ENCODE measurements at places on chromosomes 11 and 22.
A peak's percentile ranks its signal among the peaks of the same experiment; 100 is the strongest.

GRCh38 chr11:68213555-68214172 is 568 bp upstream of the KMT5B start:
- H3K27ac ChIP-seq, result peak overlapping the region; percentile 100
- H3K36me3 ChIP-seq, result no peaks in the 10 kb centered on the region
- H3K4me1 ChIP-seq, result peaks cover 16% of the 10 kb centered on the region
- H3K27me3 ChIP-seq, result no peaks in the 10 kb centered on the region

GRCh38 chr22:26845021-26845743 is 187.8 kb downstream of the MIAT start:
- H3K27me3 ChIP-seq, result no peaks in the 10 kb centered on the region
- H3K4me3 ChIP-seq, result no peak overlapping the region
- DNase-seq, result no peak
- no peaks in the 10 kb centered on the region for H3K4me1 ChIP-seq
- no peaks in the 10 kb centered on the region for H3K36me3 ChIP-seq

- no peak overlapping the region for H3K27ac ChIP-seq
- H3K4me3 ChIP-seq, result no peak overlapping the region
- no peaks in the 10 kb centered on the region for H3K4me1 ChIP-seq
- DNase-seq, result no peak
Measured at GRCh38 chr22:27937453-27937852, 18.4 kb upstream of the PITPNB start.

DNA sequence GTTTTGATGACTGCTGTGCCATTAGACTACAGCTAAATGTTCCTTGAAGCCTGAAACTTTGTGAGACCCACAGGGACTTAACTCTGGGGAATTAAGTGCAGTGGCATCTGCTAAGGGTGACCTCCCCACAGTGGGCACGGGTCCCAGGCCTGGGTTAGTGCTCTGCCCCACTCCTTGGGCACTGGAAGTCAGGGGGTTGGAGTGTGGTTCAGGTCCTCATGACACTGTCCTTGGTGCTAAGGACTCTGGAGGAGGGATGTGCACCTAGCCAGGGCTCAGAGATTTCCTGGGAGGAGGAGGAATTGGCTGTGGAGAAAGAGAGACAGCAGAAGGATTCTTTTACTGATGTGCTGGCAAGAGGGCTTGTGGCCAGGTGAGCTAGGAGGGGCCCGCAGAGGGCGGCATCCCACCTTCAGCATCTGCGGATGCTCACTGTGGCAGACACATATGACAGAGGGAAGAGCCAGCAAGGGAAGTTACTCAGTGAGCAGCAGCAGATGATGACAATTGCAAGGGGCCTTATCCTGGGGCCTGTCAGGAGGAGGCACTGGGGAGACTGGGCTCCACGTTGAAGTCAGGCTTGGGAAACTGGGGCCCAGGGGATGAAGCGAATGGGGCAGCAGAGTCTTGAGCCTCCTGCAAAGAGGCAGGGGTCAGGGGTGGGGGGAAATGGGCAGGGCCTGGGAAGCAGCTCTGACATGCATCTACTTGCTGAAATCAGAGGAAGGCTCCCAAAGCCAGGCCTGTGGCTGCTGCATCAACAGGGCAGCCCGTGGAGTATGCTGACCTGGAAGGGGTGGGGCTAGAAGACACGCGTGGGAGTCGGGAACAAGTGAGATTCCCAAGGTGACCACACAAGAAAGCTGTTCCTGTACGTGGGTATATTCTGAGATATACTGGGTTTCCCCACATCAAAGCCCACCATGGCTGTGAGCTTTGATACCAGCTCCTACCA is 144.0 kb downstream of the MPPED1 start:
- no peak overlapping the region for H3K27ac ChIP-seq
- no peaks in the 10 kb centered on the region for H3K36me3 ChIP-seq
- H3K27me3 ChIP-seq, result no peaks in the 10 kb centered on the region
- DNase-seq, result no peak
- H3K4me3 ChIP-seq, result no peak overlapping the region

GRCh38 chr11:98725471-98725870 is 295.3 kb upstream of the CNTN5 start:
- H3K36me3 ChIP-seq, result no peaks in the 10 kb centered on the region
- H3K4me1 ChIP-seq, result no peaks in the 10 kb centered on the region
- no peak overlapping the region for H3K4me3 ChIP-seq
- H3K27ac ChIP-seq, result no peak overlapping the region

GRCh38 chr11:114026355-114026754 is 33.2 kb upstream of the ZBTB16 start:
- no peaks in the 10 kb centered on the region for H3K36me3 ChIP-seq
- no peak overlapping the region for H3K4me3 ChIP-seq
- H3K4me1 ChIP-seq, result no peaks in the 10 kb centered on the region

GRCh38 chr11:35049859-35050531 is 89.0 kb upstream of the CD44 start:
- peaks cover 18% of the 10 kb centered on the region for H3K4me1 ChIP-seq
- H3K27ac ChIP-seq, result no peak overlapping the region
- H3K36me3 ChIP-seq, result no peaks in the 10 kb centered on the region
- no peaks in the 10 kb centered on the region for H3K27me3 ChIP-seq

GRCh38 chr22:19891317-19892256 is 36.9 kb upstream of the GNB1L start:
- no peaks in the 10 kb centered on the region for H3K4me1 ChIP-seq
- H3K27ac ChIP-seq, result peak overlapping the region; percentile 89
- DNase-seq, result peak; percentile 80
- H3K36me3 ChIP-seq, result peaks cover 13% of the 10 kb centered on the region
- H3K4me3 ChIP-seq, result peak overlapping the region; percentile 38
- no peaks in the 10 kb centered on the region for H3K27me3 ChIP-seq

DNA sequence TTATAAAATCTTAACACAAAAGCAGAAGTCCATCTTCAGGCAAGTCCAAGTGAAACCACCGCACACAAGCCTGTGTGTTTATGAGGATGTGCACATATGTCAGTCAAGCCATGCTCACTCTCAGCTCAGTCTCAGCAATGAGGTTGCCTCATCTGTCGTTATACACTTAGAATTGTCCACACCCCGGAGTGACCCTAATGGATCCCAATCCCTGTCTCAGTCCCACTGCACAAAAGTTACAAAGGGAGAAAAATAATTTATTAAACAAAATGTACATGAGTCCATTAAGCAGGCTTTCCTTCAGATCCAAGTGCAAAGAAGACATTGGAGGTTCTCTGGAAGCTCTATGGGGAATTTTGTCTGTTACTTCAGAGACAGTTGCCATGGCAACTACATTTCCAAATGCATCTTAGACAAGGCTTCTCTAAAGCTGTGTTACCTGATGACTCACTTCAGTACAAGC is 24.4 kb downstream of the OR8B12 start:
- no peaks in the 10 kb centered on the region for H3K27me3 ChIP-seq
- no peak for DNase-seq
- no peaks in the 10 kb centered on the region for H3K36me3 ChIP-seq
- H3K4me3 ChIP-seq, result no peak overlapping the region

- peaks cover 4% of the 10 kb centered on the region for H3K4me1 ChIP-seq
- peak overlapping the region; percentile 81 for H3K27ac ChIP-seq
- H3K27me3 ChIP-seq, result no peaks in the 10 kb centered on the region
- DNase-seq, result no peak
Measured at GRCh38 chr22:35379146-35379993, 1.5 kb upstream of the HMOX1 start.

GRCh38 chr11:114149689-114150407 is 90.3 kb downstream of the ZBTB16 start:
- no peak overlapping the region for H3K4me3 ChIP-seq
- DNase-seq, result no peak
- no peaks in the 10 kb centered on the region for H3K27me3 ChIP-seq
- H3K4me1 ChIP-seq, result peaks cover 43% of the 10 kb centered on the region
- no peak overlapping the region for H3K27ac ChIP-seq

DNA sequence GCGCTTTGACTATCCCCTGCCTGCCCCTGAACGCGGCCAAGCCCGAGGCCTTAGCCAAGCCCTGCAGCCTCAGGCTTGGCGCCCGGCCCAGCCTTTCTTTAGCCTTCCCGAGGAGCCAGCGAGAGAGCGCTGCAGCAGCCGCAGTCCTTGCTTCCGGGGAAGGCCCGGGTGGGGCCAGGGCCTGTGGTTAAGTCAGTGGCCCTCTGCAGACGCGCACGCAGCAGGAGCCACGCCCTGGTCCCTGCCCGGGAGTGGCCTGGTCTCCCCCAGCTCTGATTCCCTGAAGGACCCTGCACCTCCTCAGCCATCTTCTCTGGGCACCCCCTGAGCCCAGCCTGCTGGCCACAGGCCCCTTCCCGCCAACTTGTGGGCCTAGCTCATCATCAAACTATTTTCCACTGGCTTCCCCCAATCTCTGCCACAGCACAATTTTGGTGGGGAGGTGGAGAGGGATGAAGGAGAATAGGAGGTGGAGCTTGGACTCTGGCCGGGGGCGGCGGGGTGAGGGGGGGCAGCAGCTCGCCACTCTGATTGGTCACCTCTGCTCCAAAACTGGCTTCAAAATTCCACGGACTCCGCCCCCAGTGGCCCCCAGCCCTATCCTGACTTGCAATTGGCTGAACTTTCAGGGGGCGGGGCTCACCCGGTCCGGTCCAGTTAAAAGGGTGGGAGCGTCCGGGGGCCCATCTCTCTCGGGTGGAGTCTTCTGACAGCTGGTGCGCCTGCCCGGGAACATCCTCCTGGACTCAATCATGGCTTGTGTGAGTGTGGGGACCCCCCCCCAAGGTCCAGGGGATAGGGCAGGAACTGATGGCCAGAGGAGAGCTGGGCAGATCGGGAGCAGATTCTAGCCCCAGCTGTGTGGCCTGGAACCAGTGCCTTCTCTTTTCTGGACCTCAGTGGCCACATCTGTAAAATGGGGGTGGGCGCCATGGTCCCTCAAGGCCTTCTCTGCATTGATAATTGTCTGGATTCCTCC is at the start of gene LGALS1:
Gene LGALS1, plus strand, starts transcription at position 686 of the 979 bp plus-strand sequence. Its CDS starts 67 bp downstream, at position 753.
- peak within 1 kb of the TSS; percentile 92 for H3K27ac ChIP-seq
- DNase-seq, result peak; percentile 95
- peaks cover 22% of the 10 kb centered on the region for H3K4me1 ChIP-seq
- no peaks in the 10 kb centered on the region for H3K36me3 ChIP-seq
- H3K4me3 ChIP-seq, result peak within 1 kb of the TSS; percentile 68
- no peaks in the 10 kb centered on the region for H3K27me3 ChIP-seq

GRCh38 chr11:117814766-117815261 is 9.7 kb downstream of the FXYD2 start:
- H3K27ac ChIP-seq, result peak overlapping the region; percentile 74
- DNase-seq, result peak; percentile 96
- no peaks in the 10 kb centered on the region for H3K36me3 ChIP-seq
- no peaks in the 10 kb centered on the region for H3K27me3 ChIP-seq
- peak overlapping the region; percentile 0 for H3K4me3 ChIP-seq
- peaks cover 59% of the 10 kb centered on the region for H3K4me1 ChIP-seq

GRCh38 chr11:15627560-15627959 is 512.8 kb downstream of the INSC start:
- no peaks in the 10 kb centered on the region for H3K36me3 ChIP-seq
- no peaks in the 10 kb centered on the region for H3K27me3 ChIP-seq
- H3K4me3 ChIP-seq, result no peak overlapping the region

DNA sequence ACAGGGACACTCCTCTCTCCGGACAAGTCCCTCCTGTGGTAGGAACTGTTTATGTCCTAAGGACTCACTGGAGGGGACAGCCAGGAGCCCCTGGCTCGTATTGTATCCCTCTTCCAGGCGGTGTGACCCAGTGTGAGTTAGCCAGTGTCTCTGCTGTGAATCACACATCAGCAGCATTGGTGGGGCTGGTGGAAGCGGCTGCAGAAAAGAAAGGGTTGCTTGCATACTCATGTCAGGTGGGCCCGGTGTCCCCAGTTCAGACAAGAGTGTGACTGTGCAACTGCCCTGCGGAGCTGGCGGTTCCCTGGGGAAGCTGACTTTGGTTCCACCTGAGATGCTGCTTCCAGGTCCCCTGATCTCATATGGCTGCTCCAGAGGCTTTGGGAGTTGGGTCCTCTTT is 99.4 kb downstream of the ZBTB16 start:
- no peak for DNase-seq
- H3K27ac ChIP-seq, result peak overlapping the region; percentile 90
- no peak overlapping the region for H3K4me3 ChIP-seq
- H3K4me1 ChIP-seq, result peaks cover 78% of the 10 kb centered on the region
- no peaks in the 10 kb centered on the region for H3K36me3 ChIP-seq
- H3K27me3 ChIP-seq, result no peaks in the 10 kb centered on the region

DNA sequence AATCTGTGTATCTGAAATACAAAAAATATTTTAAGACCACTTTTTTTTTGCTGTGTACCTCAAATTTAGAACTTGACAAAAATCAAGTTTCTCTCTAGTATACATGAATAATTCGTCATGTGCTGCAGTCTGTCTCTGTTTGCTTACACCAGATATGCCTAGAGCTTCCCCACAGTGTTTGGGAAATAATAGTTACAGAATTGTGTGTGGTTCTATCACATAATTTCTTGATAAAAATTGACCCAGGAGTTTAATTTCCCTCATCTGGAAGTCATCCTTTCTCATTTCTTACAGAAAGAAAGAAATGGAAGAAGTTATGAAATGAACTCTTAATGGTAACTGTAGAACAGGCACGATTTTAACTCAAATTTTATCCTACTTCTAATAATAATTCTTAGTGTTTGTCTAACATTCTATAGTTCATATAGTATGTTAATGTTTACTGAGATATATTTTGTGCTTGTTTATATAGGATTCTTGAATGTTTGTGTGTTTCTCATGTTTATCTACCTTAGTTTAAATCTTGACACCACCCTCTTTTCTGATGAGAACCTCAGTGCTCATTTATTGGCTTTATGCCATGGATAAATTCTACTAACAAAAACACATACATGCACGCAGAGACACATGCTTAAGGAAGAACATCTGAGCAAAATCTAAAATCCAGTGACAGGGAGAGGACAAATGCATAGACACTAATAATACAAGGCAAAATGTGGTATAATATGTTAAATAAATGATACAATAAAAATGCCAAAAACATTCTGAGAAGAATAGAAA is 61.4 kb upstream of the CTSC start:
- no peak overlapping the region for H3K4me3 ChIP-seq
- H3K36me3 ChIP-seq, result no peaks in the 10 kb centered on the region
- no peaks in the 10 kb centered on the region for H3K4me1 ChIP-seq
- no peaks in the 10 kb centered on the region for H3K27me3 ChIP-seq

- no peak for DNase-seq
- H3K36me3 ChIP-seq, result no peaks in the 10 kb centered on the region
- H3K27ac ChIP-seq, result no peak overlapping the region
- H3K4me3 ChIP-seq, result no peak overlapping the region
- no peaks in the 10 kb centered on the region for H3K4me1 ChIP-seq
Measured at GRCh38 chr11:87804176-87804575, 371.1 kb downstream of the RAB38 start.

DNA sequence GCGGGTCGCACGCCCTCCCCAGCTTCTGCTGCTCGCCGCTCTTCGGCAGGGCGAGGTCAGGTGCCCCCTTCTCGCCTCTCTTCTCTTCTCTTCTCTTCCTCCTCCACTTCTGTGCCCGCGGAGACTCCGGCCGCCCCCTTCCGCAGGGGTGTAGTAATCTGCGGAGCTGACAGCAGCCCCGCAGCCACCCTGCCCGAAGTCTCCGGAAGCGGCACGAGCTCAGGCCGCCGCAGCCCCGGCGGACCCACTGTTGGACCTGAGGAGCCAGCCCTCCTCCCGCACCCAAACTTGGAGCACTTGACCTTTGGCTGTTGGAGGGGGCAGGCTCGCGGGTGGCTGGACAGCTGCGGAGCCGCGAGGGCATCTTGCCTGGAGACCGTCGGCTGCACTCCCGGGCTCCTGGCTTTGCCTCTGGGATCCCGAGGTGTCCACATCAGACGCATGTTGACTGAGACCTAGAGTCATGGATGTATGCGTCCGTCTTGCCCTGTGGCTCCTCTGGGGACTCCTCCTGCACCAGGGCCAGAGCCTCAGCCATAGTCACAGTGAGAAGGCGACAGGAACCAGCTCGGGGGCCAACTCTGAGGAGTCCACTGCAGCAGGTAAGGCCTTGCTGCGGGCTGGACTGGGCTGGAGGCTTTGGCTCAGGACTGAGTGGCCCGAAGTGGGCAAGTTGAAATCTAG is 486 bp downstream of the STIM1 start:
- H3K36me3 ChIP-seq, result no peaks in the 10 kb centered on the region
- H3K27ac ChIP-seq, result peak overlapping the region; percentile 97
- peak overlapping the region; percentile 83 for H3K4me3 ChIP-seq
- peak; percentile 59 for DNase-seq
- peaks cover 56% of the 10 kb centered on the region for H3K4me1 ChIP-seq
